Gastrocnemius medialis (tissue), 4 donors: ENCODE measurements at places on chromosomes 16 and 17. TPM values are rescaled to one million over a fixed set of nuclear protein-coding genes. Genes with fewer than 3 reads are reported as not detected.

- no peak overlapping the region for H3K4me3 ChIP-seq
- no peaks in the 10 kb centered on the region for H3K27me3 ChIP-seq
- H3K36me3 ChIP-seq, result no peaks in the 10 kb centered on the region
- DNase-seq, result no peak
Measured at GRCh38 chr16:79792076-79792475, 191.5 kb upstream of the MAF start.

DNA sequence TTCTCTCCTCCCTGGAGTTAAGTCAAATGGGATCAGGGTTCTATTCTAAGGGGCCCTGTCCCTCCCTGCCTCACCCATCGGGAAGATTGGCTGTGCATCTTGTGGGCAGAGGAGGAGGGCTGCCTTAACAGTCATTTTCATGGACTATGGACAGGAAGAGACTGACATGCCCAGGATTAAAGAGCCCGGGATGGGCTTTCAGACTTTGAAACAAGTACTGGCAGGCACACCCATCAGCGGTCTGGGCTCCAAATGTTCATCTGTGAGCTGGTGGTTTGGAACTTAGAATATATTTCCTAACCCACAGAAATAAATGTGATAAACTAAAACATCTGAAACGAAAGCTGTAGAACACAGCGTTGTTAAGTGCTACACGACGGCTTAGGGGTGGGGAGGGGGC lies 6.5 kb downstream of the SLC6A4 start:
- no peak overlapping the region for H3K4me3 ChIP-seq
- H3K27ac ChIP-seq, result no peak overlapping the region
- H3K27me3 ChIP-seq, result peaks cover 6% of the 10 kb centered on the region
- no peaks in the 10 kb centered on the region for H3K36me3 ChIP-seq

GRCh38 chr16:68993456-68993855 lies 112.0 kb upstream of the HAS3 start:
- no peaks in the 10 kb centered on the region for H3K36me3 ChIP-seq
- no peaks in the 10 kb centered on the region for H3K27me3 ChIP-seq
- DNase-seq, result no peak
- H3K4me3 ChIP-seq, result no peak overlapping the region

DNA sequence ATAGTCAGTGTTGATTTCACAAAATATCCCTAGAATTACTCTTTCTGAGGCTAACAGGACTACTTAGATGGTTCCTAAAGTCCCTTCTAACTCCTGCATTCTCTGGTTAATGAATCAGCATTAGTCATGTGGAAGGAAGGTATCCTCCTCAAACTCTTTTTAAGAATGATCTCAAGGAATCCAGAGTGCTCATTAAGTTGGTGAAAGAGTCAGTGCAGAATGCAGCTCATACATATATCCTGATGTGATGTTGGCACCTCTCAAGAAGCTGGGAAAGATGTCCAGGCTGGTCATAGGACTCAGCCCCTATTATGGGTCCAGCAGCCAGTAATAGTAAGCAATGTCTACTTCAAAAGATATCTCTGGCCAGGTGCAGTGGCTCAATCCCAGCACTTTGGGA lies 65.5 kb downstream of the PIGL start:
- no peak overlapping the region for H3K27ac ChIP-seq
- DNase-seq, result no peak
- no peaks in the 10 kb centered on the region for H3K27me3 ChIP-seq
- H3K4me3 ChIP-seq, result no peak overlapping the region
- no peaks in the 10 kb centered on the region for H3K36me3 ChIP-seq

- no peak for DNase-seq
- H3K27ac ChIP-seq, result no peak overlapping the region
- no peaks in the 10 kb centered on the region for H3K36me3 ChIP-seq
Measured at GRCh38 chr16:50172195-50172922, 19.3 kb downstream of the TENT4B start.

DNA sequence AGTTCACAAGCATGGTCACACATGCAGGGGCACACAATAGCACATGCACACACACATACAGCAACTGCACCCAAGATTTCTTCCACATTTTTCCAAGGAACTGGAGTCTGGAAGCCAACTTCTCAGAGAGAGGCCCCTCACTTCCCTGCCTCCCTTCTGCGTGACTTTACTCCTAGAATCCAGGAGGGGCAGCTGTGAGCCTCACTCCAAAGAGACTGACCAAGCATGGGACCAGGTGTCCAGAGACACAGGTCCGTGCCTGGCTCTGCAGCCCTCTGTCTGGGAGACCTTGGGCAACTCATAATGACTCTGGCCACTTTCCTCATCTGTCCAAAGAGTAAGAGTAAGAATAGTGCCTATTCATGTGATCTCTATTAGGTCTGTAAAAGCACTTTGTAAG lies 104.7 kb upstream of the TMEM132E start:
- no peak for DNase-seq
- no peaks in the 10 kb centered on the region for H3K27me3 ChIP-seq
- H3K4me3 ChIP-seq, result no peak overlapping the region
- no peak overlapping the region for H3K27ac ChIP-seq
- H3K36me3 ChIP-seq, result no peaks in the 10 kb centered on the region

GRCh38 chr16:84055801-84056634 lies 13.4 kb upstream of the SLC38A8 start:
- H3K4me3 ChIP-seq, result no peak overlapping the region
- DNase-seq, result no peak
- H3K27me3 ChIP-seq, result no peaks in the 10 kb centered on the region
- H3K27ac ChIP-seq, result no peak overlapping the region
- H3K36me3 ChIP-seq, result peaks cover 91% of the 10 kb centered on the region
- H3K4me1 ChIP-seq, result no peaks in the 10 kb centered on the region

MT4 gene
- total RNA-seq, result not detected

CCL17 gene
- not detected for total RNA-seq

ZFHX3 gene
- 26.4 TPM for total RNA-seq

ITPRIPL2 gene
- total RNA-seq, result 18.9 TPM

ZSCAN10 gene
- not detected for total RNA-seq
